ENCODE measurements at places on chromosomes 12 and 14.

- no peak for DNase-seq
These were observed 65.0 kb downstream of the GCH1 start for GRCh38 chr14:54837508-54838149.

- DNase-seq = no peak
These were observed 90.2 kb upstream of the FERMT2 start for GRCh38 chr14:53041067-53041466.

DNA sequence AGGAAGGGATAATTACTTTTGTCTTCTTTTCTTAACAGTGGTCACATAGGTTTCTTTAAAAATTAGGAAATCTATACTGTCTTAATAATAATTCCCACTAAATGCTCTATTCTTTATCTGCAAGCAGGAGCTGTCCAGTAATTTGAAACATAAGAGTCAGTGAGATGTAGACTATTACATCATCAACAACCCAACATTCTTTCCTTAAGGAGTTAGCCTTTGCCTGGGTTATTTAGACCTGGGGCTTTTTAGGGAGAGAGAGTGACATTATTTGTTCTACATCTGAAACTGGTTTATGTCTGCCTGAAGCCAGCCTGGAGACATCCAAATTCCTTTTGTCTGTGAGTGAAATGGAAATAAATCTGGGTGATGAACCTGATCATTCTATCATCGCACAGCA lies 294.4 kb downstream of the TMTC2 start:
- DNase-seq = no peak

GRCh38 chr12:55684761-55685370 lies 22.8 kb downstream of the ITGA7 start:
- no peak for DNase-seq

- no peak for DNase-seq
These were observed 72.4 kb upstream of the CISTR start for GRCh38 chr12:53824001-53824712.

- no peak for DNase-seq
These were observed 49.7 kb upstream of the ARHGAP5 start for GRCh38 chr14:32027255-32027939.

GRCh38 chr12:81300454-81300853 lies 222.6 kb downstream of the ACSS3 start:
- no peak for DNase-seq

- DNase-seq = no peak
These were observed 19.9 kb downstream of the PPP2R5C start for GRCh38 chr14:101781240-101782061.

DNA sequence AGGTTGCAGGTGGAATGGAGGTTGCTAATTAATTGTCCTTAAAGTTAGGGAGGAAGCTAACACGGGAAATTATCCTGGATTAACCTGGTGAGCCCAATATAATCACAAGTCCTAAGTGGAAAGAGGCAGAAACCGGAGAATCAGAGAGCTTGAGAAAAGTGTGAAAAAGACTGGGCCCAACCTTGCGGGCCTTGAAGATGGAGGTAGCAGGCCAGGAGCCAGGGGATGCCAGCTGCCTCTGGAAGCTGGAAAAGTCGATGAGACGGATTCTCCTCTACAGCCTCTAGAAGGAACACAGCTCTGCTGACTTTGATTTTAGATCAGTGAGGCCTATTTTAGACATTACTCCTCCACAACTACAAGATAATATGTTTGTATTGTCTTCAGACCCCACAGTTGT lies 2.1 kb downstream of the SDR9C7 start:
- no peak for DNase-seq

DNA sequence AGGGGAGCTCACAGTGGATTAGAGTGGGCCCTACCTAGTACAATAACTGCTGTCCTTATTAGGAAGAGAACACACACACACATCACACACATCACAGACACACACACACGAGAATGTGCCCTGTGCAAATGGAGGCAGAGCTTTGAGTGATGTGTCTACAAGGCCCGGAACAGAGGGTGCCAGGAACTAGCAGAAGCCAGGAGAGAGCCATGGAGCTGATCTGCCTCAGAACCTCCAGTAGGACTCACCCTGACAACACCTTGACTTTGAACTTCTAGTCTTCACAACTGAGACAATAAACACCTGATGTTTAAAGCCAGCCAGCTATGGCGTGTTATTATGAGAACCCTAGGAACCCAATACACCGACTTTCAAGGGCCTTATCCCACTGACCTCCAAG lies 29.7 kb upstream of the FKBP4 start:
- DNase-seq = no peak

Measured in Kasumi-1 (cell line).